ENCODE measurements at places on chromosomes 2 and 18. TPM values are rescaled to one million over a fixed set of nuclear protein-coding genes. Genes with fewer than 3 reads are reported as not detected.

- DNase-seq: no peak
These were observed 64.7 kb upstream of the RASGRP3 start for GRCh38 chr2:33411765-33412164.

DNA sequence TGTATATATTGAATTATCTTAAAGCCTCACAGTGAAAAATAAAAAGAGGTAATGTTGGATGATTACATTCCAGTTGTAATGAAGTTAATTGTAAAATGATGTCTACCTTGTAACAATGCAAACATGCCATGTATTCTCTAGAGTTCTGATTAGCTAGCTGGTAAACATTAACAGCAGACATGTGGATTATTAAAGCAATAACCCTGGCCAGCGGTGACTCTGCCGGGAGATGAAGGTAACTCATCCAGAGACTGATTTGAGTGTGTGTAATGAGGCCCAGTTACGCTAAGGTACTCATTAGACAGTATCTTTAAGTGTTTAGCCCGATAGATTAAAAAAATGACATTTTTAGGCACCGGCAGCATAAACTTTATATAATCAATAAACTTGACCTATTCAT is 79.6 kb upstream of the REV1 start:
- DNase-seq: no peak

DNA sequence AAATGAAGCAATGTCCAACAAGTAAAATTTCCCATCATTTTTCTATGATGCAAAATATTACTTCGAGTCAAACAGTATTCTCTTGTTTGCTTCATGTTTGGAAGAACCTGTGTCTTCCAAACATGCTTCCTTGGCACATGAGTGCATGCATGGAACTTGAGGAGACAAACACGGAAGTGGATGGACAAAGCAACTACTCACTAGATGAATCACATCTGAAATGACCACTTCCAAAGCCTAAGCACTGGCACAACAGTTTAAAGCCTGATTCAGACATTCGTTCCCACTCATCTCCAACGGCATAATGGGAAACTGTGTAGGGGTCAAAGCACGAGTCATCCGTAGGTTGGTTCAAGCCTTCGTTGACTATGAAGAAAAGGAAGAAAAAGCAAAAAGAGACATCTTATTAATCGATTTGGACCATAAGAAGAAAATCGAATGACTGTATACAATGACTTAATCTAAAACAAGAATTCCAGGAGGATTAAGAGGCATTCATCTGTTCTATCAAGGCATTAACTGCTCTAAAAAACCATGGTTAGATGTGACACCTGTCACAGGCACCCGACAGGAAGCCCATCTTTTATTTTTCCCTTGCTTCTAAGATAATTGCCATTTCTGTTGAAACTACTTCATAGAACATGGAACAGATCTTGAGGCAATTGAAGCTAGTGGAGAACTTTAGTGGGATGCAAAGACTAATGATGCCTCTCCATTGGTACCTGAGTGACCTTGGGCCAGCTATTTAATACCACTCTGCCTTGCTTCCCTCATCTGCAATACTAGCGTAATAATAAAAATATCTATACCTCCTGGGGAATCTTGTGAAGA is 56.0 kb downstream of the ATIC start:
- DNase-seq: no peak

GRCh38 chr2:207467716-207468347 is 61.9 kb upstream of the CREB1 start:
- no peak for DNase-seq

- no peak for DNase-seq
These were observed 34.3 kb upstream of the NCKAP5 start for GRCh38 chr2:133602538-133602937.

DNA sequence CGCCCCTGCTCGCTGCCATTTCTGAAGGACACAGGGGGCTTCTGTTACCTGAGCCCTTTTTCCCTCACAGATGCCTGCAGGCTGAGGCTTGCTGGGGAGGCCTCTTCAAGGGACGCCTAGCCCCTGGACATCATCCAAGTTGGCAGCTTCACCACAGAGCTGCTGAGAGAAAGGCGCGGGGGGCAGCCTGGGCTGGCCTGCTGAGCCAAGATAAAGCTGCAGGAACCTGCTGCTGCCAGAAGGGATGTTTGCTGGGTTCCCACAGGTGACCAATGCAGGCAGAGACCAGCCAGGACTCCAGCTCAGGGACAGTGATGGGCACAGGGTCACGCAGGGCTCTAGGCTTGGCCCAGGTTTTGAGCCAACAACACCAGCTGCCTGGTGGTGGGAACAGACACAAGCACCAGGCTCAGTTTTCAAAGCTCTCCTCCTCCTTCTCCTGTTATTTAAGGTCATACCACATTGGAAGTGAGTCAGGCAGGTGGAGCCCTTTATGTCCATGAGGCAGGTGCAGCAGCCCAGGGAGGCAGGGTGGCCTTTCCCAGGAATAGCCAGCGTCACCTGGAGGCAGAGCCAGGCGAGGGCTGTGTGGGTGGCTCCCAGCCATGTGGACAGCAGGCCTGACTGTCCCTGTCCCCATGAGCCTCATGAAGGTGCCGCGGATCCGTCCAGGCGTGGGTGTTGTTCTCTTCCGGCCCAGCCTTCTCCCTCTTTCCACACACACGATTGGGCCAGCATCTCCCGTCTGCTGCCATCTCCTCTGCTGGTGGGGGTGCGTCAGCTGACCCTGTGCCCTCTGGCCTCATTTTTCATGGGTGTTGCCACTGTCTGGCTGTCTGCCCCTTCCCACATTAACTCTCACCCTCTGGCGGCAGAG is 515.5 kb upstream of the MYT1L start:
- no peak for DNase-seq

DNA sequence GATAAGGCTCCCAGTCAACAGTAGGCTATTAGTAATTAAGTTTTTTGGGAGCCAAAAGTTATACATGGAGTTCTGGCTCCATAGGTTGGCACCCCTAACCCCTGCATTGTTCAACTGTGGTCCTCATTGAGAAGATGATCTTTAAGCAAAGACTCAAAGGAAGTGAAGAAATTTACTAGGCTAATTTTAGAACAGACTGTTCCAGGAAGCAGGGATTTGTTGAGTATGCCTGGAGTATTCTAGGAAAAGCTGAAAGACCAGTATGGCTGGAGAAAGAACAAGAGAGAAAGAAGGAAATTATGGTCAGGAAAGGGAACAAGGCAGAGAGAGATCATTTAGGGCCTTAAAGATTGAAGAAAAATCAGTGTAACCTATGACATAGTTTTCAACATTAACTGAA is 125.1 kb downstream of the PMAIP1 start:
- no peak for DNase-seq

GRCh38 chr18:78460558-78460957 is 519.1 kb upstream of the SALL3 start:
- DNase-seq: no peak

- DNase-seq: no peak
These were observed 63.3 kb downstream of the RTP5 start for GRCh38 chr2:241932899-241933178.

GRCh38 chr2:240789501-240790369 is 30.3 kb downstream of the KIF1A start:
- no peak for DNase-seq

DNA sequence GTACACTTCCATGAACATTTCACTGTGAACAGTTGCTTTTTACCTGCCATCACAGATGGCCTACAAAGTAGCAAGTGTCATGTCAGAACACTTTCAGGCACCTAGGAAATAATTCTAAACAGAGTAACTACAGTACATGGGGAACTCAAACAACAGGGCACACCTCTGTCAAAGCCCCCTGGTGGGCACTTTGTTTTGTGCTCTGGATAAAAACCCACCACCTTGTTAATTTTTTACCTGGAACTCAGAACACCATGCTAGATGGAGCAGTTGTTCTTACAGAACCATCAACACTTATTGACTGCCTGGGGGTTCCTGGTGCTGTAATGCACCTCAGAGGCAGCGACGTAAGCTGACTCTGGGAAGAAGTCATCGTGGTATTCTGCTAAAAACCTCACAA is 2.3 kb downstream of the MSL3B start:
- DNase-seq: no peak

DNA sequence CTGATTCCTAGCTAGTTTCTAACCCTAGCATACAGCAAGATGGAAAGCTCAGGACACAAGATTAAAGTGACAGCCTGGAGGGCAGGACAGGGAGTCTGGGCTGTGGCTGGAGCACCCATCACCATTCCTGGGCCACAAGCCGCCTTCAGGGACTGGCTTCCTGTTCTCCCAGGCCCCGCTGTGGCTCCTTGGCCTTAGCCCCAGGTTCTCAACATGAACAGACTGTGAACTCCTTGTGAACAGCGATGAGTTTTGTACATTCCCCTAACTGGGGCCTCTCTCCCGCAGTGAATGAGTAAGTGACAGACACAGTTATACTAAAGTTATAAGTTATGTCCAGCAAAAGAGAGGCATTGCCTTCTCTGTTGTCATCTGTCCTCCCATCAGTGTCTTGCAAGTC is 35.9 kb upstream of the SLC14A1 start:
- no peak for DNase-seq

DNA sequence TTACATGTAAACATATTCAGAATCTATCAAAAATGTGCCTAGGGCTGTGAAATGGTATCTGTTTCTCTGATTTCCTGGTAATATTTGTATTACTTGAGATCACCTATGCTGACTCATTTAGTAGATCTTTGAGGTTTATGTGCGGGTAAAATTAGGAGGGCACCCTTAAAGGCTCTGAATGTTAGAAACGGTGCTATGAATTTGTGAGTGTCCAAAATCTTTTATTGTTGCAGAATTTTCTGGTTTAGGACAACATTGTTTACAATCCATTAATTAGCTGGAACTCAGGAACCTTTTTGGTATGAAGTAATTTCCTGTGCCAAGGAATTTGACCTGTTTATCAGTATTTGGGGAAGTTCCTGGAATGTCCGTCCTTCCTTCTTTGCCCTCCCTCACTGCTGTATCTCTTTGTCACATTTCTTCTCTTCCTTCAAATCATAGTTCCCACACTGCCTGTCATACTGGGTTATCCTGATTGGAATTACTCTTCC is 130.5 kb downstream of the TANC1 start:
- DNase-seq: no peak

GRCh38 chr2:149422991-149423338 is 92.6 kb downstream of the LYPD6 start:
- DNase-seq: no peak

DNA sequence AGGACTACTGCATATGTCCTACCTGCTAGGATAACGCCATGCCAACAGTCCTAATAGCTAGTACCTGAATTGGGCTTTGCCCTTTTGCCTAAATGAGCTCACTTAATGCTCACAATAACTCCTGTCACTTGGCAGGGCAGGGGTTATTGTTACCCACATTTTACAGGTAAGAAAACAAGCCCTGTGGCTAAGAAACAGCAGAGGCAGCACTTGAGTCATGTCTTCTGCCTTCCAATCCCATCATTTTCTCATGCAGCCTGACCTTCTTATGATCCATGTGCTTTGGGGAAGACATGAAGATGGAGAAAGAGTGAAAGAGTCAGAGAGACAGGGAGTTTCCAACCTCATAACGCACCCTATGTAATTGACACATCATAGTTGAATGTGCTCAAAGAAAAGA is 33.6 kb upstream of the LPIN1 start:
- DNase-seq: no peak

Gene OXER1
- polyA plus RNA-seq: 5.6 TPM

Gene ACMSD
- 40.9 TPM for polyA plus RNA-seq

Gene GPBAR1
- 1.6 TPM for polyA plus RNA-seq

Gene POTEI
- 0.10 TPM for polyA plus RNA-seq

Gene EIF5B
- 68.8 TPM for polyA plus RNA-seq
